Left colon (tissue), 2 donors: ENCODE measurements at places on chromosomes 3 and 15. TPM values are rescaled to one million over a fixed set of nuclear protein-coding genes. Genes with fewer than 3 reads are reported as not detected.
A peak's percentile ranks its signal among the peaks of the same experiment; 100 is the strongest.

DNA sequence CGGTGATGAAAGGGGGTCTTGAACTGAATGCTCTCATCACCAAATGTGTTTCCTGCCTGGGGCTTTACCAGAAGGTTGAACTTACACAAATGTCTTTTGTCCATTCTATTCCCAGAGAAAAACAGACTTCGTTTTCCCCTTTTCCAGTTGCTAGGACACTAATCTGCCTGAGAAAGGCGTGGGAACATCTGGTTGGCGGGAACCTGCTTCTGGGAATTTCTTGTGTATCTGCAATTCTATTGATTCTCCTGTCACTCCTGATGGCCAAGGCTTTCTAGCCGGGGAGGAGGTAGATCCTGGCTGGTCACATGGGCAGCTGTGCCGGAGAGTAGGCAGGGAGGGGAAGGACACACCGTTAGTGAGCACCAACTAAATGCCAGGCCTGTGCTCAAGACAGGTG is 31.1 kb upstream of the CCDC174 start:
- DNase-seq, result no peak

GRCh38 chr3:109269577-109270275 is 46.6 kb downstream of the DPPA2 start:
- no peak for DNase-seq

DNA sequence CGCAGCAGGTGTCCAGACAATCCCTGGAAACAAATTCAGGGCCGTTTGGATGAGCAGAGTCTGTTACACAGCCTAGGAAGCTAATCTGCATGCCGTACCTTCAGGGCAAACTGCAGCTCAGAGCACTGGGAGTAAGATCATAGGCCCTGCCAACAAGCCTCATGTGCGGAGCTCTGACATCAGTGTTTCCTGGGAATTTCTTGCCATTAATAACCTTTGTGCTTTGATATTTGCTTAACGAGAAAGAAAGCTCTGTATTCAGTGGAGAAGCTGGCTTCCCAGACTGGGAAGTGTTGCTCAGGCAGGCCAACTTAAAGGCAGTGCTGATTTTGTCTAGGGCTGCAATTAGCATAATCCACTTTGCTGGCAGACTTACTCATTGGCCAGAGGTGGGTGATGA is 116.1 kb upstream of the KLHL25 start:
- no peak for DNase-seq

DNA sequence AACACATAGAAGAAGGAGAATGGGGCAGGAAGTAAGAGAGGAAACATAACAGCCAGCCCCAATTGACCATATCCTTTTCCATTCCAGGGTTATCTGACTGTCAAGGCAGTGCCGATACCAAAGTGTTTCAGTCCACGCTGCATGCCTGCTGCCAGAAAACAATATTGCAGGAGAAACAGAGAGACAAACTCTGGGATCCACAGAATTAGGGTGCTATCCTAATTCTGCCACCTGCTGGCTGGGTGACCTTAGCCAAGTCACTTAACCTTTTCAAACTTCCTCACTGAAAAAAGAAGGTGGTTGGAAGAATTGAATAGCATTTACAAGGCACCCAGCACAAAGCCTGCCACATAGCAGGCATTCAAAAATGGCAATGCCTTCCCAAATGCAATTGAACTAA is 32.0 kb downstream of the GLB1 start:
- peak; percentile 23 for DNase-seq

DNA sequence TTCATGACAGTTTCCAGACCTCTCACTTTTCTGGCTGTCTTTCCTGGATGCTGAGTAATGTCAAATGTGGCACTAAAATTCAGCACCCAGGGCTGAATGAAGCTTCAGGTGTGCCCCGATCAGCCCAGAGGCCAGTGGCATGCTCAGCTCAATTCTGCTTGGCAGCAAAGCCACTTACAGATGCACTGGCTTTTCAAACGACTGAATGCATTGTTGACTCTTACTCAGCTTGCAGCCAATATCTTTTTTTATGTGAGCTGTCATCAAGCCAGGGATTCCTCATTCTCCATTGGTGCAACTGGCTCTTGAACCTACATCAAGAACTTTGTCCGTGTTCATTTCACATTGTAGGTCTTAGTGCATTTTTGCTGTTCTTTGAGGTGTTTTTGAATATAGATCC is 60.7 kb downstream of the ZDHHC19 start:
- no peak for DNase-seq

DNA sequence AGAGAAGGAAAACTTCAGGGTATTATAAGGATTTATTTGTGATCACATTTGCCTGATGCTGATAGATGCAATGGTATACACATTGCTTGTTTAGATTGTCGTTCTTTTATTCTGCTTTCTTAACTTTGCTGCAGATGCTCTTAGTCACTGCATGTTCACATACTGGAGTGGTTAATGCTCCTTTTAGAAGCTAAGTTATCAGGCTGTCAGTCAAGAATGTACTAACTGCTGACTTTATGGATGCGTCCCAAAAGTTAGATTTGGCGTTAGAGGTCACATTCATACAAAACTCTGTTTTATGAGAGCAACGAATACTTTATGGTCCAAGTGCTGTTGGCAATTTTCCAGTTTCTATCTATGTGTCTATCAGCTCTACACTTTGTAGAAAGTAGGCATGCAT is 160.7 kb downstream of the BBX start:
- no peak for DNase-seq

DNA sequence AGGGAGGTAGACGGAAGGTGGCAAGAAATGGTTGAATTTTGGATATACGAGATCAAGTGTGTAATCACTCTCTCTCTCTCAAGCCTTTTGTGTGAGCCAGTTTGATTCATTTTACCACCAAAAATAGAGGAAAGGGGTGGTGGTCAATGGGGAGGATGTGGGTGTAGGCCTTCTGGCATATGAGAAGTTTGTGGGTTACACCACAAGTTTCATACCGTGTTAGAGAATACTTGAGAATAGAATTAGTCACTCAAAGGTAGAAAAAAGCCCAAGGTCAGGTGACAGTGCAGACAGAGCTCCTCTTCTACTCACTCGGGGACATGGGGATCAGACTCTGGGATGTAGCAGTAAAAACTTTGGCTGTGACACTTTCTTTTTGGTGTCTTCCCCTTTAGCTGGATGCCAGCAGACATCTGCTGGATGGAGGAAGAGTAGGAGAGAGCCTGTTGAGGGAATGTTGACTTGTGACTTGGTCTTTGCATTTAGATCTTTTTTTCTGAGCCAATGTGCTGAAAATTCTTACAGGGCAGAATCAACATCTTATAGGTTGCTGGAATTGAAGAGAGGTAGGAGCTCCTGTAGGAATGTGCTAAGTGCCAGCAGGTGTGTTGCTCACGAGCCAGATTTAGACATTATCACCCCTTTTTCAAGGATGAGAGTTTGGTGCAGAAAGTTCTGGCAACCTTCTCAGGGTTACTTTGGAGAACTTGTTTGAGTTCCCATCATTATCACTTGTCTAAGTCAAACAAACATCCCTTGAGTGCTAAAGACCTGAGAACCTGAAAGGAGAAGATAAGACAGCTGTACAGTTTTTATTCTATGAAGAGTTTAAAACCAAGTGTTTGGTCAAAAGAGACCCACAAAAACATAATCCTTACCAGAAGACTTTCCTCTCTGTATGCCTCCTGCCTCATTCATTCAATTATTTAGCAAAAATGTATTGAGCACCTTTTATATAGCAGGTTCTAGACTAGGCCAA is 43.9 kb upstream of the RYK start:
- no peak for DNase-seq

- DNase-seq, result no peak
These were observed 145.7 kb downstream of the RBMS3 start for GRCh38 chr3:29426302-29427226.

GRCh38 chr3:74435631-74436030 is 178.8 kb downstream of the CNTN3 start:
- DNase-seq, result no peak

GRCh38 chr15:80059786-80060355 is 395 bp downstream of the ZFAND6 start:
- no peak for DNase-seq

GRCh38 chr3:191085091-191085490 is 114.0 kb upstream of the OSTN start:
- DNase-seq, result no peak

DNA sequence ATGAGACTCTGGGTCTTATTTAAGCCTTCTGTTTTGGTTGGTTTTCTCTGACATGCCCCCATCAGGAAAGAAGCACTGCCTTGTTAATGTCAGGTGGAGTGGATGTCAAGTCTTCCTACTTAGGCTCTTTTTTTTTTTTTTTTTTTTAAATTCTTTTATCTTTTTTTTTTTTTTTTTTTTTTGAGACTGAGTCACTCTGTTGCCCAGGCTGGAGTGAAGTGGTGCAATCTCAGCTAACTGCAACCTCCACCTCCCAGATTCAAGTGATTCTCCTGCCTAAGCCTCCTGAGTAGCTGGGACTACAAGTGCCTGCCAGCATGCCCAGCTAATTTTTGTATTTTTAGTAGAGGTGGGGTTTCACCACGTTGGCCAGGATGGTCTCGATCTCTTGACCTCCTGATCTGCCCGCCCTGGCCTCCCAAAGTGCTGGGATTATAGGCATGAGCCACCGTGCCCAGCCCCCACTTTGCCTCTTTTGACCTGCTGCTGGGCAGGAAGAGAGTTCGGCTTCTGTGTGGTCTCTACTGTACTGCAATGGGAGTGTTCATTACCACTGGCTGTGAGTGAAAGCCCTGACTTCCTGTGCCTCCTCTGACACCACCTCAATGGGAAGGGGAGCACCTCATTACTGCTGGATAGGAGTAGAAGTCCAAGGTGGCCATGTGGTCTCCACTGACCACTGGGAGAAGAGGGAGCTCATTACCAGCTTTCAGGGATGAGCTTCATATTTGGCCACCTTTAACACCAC is 10.9 kb downstream of the CTDSPL start:
- DNase-seq, result no peak

GRCh38 chr15:68819495-68820294 is 1.0 kb downstream of the ANP32A start:
- DNase-seq, result no peak

BHLHE40 gene
- total RNA-seq, result 74.0 TPM

SLC28A2 gene
- total RNA-seq, result 39.0 TPM

DYNLT2B gene
- 1.7 TPM for total RNA-seq

TLR9 gene
- total RNA-seq, result not detected

TRIM59 gene
- 5.7 TPM for total RNA-seq

GXYLT2 gene
- 12.6 TPM for total RNA-seq
